Mucosa of gallbladder (tissue), 1 donor: ENCODE measurements at places on chromosomes 7 and 10. TPM values are rescaled to one million over a fixed set of nuclear protein-coding genes. Genes with fewer than 3 reads are reported as not detected.

PRF1 gene
- total RNA-seq, result 7.3 TPM

CALHM1 gene
- total RNA-seq, result not detected

GRID2IP gene
- 0.86 TPM for total RNA-seq

- no peak for DNase-seq
These were observed 19.3 kb downstream of the MACC1 start for GRCh38 chr7:20197837-20198236.

DNA sequence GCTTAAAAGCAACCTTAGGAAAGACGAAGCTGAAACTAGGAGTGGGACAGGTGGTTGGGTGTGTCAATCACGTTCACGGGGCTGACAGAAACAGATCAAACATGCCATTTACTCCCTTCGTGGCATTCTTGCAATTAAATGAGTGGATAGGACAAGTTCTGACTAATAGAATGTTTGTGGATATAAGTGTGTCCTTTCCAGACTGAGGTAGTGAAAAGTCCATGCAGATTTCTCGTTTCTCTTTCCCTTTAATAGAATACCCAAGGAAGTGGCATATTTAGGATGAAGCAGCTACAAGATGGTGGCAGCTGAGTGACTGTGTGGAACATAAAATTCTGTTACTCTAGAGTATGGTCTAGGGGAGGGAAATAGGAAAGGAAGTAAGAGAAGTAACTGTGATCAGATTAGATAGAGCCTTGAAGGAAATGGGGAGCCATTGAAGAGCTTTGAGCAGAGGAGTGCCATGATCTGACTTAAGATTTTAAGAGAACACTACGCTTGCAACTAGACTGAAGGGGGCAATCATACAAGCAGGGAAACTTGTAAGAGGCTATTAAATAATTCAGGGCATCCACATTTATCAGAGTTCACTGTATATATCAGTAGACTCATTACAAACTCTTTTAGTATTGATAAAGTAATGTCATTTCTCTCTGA is 46.3 kb upstream of the HYAL4 start:
- no peak for DNase-seq

- DNase-seq, result no peak
These were observed 136.4 kb upstream of the ODAD2 start for GRCh38 chr10:28135258-28135657.
